Kidney (tissue), 22 donors: ENCODE measurements at places on chromosomes 11 and 22. TPM values are rescaled to one million over a fixed set of nuclear protein-coding genes. Genes with fewer than 3 reads are reported as not detected.

MIAT gene
- 6.8 TPM for total RNA-seq

NAALAD2 gene
- total RNA-seq, result 2.0 TPM

MS4A12 gene
- total RNA-seq, result not detected

CDC42EP2 gene
- total RNA-seq, result 13.7 TPM

SFI1 gene
- 48.2 TPM for total RNA-seq
